Activated T-cell treated with anti-CD3 and anti-CD28 coated beads, Interleukin-2, amount 50 U/mL, for 4 hours (primary cell): ENCODE measurements at places on chromosomes 16 and 17. TPM values are rescaled to one million over a fixed set of nuclear protein-coding genes. Genes with fewer than 3 reads are reported as not detected.

GRCh38 chr17:49969134-49969759, at the start of gene DLX4:
TSS of gene DLX4 (plus strand) at chr17:49969190. CDS start at chr17:49969469, 279 bp downstream.
- DNase-seq: no peak

Gene CCL7
- total RNA-seq: not detected

Gene HOXB3
- total RNA-seq: 0.81 TPM

Gene HBA2
- not detected for total RNA-seq

DNA sequence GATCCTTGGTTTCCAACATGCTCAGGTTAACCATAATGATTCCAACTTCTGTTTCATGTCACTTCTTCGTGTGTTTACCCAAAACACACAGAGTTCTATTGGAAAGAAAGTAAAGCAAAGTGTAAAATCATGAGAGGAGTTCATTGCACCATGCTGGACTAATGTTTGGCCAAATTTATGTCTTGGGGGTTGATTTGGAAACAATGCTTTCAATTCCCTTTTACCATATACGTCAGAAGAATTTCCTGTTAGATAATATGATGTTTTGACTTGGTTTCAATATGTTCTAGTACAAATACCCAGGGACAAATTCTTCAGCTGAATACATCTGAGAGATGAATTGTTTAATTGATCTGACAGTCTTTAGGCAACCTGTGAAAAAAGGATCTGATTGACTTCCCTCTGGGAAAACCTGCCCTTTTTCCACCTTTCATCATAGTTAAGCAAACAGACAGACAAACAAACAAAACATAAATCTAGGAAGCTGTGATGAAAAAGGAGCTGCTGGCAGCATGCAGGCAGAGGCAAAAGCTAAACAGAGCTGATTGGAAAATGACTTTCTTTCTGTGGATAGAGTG, 26.0 kb upstream of the MPHOSPH6 start:
- no peak for DNase-seq

Gene SOX9
- 0.16 TPM for total RNA-seq
